Fibroblast of skin of right quadriceps (primary cell): ENCODE measurements at places on chromosomes 12 and 14.

GRCh38 chr12:2589381-2589780, 205.4 kb upstream of the FKBP4 start:
- no peak for DNase-seq

DNA sequence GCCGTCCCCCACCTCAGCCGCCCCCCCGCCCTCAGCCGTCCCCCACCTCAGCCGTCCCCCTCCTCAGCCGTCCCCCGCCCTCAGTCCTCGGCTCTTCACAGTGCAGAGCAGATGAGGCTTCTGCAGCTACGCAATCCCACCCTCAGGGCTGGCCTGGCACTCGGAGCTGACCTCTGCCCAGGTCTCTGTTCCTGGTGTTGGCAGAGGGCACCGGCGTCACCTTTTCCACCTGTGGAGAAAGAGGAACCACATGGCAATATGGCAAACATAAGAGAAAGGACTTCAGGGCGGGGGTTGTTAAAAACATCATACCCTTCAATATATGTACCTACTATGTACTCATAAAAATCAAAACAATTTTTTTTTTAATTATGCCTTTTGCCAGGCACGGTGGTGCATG, 45.8 kb downstream of the MLXIP start:
- DNase-seq, result no peak

DNA sequence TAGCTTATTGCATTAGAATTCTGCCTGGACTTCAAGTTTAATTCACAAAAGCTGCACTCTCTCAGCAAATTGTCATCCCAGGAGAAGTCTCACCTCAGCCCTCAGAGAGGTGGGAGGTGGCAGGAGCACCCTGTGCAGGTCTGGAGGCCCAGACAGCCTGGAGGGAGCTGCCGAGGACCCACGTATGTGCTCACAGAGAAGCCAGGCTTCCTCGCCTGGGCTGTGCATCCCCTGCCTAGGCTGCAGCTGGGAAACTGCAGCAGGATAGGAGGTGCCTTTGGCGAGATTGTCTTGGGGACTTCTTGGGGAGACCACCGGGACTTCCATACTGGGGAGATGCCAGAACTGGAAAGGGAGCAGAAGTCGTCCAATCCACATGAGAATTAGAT, 8.8 kb downstream of the CPNE6 start:
- no peak for DNase-seq

- no peak for DNase-seq
These were observed 105.2 kb downstream of the GARIN6 start for GRCh38 chr12:99752740-99753139.

DNA sequence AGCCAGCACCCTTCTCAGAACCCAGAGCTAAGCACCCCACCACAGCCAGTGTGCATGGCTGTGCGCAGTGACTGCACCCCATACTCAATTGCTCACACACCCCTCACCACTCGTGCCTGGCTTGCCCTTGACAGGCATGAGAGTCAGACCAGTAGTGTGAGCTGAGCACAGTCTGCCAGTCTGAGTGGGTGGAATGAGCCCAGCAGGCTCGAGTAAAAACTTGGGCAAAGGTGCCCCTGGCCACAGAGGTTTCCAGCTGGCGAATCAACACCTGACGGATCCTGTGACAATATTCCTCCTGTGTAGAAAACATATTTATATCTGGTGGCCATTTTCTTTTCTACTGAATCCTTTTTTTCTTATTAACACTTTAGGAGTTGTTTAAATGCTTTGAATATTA, 202.5 kb downstream of the TMEM117 start:
- DNase-seq, result no peak

DNA sequence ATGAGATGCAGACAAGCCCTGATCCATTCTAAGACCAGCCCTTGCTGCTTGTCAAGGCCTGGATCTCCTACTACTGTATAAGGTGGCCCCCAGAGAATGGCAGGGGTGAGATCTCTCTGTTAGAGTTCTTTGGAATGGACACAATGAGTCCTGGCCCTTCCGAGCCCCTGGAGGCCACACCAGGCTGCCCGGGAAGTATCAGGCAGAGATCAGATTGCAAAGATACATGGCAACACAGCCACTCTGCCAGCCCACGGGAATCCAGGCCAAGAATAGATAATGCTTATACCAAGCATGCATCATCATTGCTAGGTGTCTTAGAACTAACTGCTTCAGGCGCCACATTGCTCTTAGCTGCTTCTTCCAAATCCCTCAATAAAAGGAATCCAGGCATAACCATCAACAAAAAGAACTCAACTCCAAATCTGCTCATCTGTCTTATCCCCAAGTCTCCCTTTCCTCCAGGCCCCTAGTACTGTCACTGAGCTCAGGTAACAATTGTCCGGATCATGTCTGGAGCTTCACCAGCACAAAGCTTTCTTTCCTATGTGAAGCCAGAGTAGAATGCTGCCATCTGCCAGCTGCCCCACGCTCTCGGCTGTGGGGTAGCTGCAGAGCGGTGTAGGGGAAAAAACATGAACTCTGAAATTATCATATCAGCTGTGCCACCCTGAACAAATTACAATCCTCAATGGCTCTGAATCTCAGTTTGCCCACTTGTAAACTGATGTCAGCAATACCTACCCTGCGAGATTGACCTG, 5.5 kb upstream of the VASH1 start:
- DNase-seq, result no peak

DNA sequence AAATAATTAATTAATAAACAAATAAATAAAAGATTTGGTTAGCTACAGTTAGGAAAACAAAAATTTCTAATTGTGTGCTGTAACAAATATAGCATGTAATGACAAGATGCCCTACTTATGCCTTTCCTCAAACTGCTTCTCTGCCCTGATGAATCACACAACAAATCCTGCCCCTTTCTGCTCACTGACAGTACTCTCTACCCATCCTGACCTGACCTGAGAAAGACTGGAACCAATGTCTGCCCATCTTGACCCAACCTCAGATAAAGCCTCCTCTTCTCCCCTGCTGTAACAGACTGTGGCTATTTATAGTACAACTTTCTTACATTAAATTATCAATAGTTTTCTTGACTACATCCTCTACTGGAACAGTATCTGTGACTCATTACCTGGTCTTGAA, 43.7 kb downstream of the PPP1R13B start:
- DNase-seq, result peak; percentile 36

DNA sequence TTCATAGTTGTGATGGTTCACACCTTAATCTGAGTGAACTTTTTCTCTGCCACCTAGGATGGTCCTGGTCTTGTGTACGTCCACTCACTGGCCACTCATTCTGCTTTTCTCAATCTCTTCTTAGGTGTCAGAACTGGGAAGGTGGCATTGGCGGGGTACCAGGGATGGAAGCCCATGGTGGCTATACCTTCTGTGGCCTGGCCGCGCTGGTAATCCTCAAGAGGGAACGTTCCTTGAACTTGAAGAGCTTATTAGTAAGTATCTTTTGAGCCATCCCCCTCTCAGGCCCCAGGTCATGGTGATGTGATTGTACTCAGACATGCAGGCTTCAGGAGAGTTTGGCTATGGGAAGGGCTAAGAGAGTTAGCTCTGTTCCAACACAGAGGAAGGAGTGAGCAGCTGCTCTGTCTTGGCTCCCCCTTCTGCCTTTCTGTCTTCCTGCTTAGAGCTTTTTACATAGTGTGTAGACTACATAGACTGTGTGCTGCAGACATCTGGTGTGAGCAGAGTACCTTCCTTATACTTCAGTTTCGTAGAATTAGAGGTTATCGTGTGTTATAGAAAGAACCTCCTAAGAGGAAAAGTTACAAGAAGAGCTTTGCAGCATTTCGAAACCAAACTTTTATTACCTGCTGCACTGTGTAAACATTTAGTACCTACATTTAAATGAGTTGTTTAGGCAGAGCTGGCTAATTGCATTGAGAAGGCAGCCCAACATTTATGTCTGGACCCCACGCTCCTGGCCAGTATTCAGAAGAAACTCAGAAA, 54.2 kb downstream of the FNTB start:
- DNase-seq, result no peak

DNA sequence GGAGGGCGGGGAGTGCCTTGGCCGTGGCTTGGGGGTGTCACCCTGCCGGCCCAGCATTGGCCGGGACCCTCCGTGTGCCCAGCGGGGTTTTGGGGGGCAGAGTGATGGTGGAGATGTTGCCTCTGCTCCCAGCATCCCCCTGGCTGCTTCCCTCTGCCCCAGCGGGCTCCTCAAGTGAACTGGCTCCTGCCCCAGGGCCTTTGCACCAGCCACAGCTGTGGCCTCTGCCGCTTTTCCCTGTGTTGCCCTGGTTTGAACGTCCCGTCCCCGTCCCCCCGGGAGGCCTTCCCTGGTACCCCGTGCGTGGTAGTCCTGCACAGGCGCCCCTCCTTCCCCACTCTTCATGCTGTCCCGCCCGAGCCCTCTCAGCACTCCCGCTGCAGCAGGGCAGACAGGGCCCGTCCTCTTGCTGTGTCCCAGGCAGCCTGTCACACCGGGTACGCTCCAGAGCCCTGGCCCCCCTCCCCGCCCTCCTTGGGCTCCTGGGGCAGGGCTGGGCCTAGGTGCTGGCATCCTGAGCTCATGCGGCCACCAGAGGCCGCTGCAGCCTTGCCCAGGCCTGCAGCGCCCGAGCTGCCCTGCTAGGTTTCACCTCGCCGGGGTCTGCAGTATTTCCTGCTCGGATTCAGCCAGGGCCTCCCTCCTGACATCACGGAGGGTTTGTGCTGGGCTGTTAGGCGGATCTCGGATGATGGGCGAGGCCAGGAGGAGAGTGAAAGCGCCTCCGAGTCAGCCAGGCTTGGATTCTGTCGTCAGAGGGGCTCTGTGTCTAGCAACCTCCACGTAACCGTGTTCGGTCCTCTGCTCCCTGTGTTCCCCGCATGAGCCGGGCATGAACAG, 9.5 kb downstream of the NOC4L start:
- peak; percentile 69 for DNase-seq

DNA sequence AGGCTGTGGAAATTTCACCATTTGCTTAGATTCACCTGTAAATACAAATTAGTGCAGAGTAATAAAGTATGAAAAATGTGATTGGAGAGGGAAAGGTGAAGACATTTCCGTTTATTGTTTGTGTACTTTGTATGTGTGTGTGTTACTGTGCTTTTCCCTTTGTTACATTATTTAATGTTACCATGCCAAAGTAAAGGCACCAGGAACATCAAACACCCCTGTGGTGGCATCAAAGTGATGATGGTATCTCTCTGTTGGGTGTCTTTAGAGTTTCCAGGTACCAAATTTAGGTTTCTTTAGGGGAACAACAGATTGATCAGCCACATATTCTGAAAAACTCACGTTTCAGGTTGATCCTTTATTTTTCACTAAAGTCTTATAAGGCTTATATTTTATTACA, 189.0 kb upstream of the FBXO33 start:
- no peak for DNase-seq

DNA sequence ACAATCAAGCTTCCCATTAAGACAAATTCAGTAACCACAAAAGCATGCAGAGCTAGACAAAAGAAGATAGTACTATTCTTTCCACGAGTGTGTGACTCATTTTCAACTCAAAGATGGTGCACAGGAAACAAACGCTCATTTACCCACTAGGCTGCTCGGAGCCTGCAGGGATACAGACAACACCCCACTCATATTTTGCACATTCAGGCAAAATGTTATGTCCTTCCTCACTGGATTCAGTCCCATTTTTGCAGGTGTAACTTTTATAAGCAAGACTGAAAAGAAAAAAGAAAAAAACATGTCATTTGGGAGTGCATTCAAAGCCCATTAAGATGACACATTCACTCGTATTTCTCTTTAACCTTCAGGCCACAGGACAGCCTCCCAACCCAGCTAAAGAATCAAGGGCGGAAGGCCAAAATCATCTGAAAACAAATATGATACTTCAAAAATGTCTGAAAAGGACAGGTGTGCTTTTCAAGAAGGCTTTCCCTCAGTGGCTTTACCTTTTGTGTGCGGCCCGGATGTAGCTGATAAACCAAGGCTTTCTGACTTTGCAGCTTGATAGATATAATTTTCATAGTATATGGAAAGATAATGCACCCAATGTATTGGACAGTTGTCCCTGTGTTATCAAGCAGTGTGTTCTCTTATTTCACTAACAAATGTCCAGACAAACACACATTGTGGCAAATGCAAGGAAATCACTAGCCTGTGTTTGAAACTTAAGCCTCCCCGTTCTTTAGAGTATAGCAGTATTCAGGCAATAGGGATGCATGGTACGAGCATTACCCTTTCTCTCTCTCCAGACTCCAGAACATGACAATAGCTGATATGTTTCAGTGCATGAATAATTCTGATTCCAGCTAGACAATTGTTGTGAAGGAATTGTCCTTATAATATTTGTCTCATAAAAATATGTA, 147.8 kb upstream of the KRR1 start:
- DNase-seq, result peak; percentile 78

- no peak for DNase-seq
These were observed 54.7 kb downstream of the SLC6A12 start for GRCh38 chr12:159156-159782.

GRCh38 chr14:90521084-90521929, 124.5 kb downstream of the CALM1 start:
- DNase-seq, result peak; percentile 34

DNA sequence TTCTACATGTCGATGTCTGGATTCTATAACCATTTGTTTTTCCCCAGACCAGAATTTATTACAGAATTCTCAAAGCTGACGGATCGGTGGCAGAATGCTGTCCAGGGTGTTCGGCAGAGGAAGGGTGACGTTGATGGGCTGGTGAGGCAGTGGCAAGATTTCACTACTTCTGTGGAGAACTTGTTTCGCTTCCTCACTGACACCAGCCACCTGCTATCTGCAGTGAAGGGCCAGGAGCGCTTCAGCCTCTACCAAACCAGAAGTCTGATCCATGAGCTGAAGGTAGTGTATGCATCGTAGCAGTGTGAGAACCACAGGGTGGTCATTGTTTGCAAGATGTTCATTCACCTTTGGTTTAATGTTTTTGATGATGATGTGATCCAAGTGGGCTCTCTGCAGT, 124.0 kb downstream of the ESR2 start:
- DNase-seq, result no peak

DNA sequence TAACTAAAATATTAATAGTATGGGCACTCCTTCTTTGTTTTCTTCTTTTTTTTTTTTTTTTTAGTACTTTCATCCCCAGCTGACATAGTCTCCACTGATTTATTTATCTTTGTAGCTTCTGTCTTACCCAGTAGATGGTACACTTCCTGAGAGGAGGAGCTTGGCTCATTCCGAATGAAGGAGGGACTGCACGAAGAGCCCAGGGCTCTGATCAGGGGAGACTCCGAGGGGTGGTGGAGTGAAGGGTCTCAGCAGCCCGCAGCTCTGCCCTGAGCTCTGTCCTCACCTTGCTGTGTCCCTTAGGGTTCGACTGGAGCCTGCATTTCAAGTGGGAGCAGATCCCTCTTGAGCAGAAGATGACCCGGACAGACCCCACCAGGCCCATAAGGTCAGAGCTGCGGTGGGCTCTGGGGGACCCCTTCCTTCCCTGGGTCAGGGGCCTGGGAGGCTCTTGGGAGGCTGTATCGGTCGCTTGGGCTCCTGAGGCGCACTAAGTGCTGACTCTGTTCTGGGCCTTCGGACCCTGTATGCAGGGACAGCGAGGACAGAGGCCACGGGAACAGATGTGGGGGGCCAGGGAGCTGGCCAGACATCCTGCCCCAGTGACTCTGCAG, 65.2 kb downstream of the ERH start:
- DNase-seq, result no peak
